ENCODE measurements at places on chromosomes 1 and 21.
A peak's percentile ranks its signal among the peaks of the same experiment; 100 is the strongest.

- no peak for DNase-seq
These were observed 52.7 kb upstream of the KIAA0040 start for GRCh38 chr1:175245324-175245723.

- DNase-seq, result no peak
These were observed 68.9 kb downstream of the RHOU start for GRCh38 chr1:228804173-228804572.

DNA sequence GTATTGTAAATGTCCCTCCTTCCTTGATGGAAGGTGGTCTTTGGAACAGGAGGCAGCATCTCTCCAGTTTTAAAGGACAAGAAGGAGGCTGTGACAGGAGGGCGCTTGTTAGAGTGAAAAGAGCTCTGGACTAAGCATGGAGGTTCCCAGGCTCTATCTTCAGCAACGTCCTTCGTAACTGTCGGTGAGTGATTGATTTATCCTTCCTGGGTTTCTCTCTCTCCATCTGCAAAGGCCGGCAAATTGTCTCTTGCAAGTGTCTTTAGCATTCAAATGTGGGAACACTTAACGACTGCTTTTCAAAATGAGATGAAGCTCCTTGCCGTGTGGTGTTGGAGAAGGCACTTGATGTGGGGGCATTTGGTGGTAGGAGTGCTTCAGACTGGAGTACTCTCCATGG is 15.2 kb downstream of the S100A11 start:
- DNase-seq, result no peak

GRCh38 chr1:183840140-183840539 is 35.2 kb downstream of the RGL1 start:
- no peak for DNase-seq

GRCh38 chr1:57848406-57848805 is 424.5 kb upstream of the DAB1 start:
- DNase-seq, result no peak

- DNase-seq, result no peak
These were observed 7.3 kb upstream of the FABP3 start for GRCh38 chr1:31380181-31380580.

DNA sequence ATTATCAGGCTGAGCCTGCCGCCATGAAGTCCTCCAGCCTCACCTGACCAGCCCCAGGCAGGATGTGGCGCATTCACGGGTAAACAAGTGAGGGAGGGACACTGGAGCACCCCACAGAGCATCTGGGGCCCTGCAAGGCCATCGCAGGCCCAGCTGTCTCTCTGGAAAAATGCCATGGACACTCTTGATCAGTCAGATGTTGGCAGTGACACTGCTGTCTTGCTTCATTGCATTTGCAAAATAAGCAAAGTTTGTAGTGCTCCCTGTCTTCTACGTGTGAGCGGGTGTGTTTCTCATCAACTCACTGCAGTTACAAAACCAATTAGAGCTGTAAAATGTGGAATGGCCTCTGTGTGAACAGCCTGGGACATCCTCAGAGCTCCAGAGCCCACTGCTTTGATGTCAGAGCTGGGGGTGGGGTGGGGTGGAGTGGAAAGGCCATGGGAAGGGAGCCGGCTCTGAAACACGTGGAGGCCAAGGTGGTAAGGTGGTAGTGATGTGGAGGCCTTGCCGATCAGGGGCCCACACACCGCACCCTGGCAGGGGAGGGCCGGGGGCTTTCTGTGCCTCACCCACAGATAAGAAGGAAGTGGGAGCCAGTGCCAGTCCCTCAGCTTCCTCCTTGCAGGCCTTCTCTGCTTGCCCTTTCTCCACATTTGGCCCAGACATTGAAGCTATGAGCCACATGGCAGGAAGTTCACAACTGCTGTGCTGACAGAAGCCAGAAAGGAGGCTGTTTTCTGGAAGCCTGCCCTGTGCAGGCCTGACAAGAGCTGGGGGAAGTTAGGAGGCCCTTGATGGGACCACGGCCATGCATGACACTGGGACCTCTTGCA is 254.9 kb downstream of the RHOU start:
- no peak for DNase-seq

- DNase-seq, result no peak
These were observed 10.7 kb downstream of the AK5 start for GRCh38 chr1:77292551-77292950.

DNA sequence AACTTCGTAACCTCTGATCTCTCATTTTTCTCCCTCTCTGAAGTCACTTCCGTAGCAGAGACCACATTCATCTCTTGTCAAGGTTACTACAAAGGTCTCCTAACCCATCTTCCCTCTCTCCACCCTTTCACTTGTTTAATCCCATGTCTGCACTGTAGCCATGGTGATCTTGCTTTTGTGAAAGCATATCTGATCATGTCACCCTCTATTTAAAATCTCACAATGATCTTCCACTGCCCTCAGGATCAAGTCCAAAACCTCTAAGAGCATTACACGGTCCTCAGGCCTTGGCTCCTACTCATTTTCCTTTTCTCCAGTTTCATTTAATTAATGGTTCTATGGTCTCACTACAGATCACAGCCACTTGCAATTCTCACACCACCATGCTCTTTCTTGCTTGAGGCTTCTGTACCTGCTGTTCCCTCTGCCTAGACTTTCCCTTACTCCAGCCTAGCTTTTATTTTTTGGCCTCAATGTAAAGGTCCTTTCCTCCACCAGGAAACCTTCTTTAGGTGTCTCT is 12.1 kb downstream of the ARHGEF11 start:
- DNase-seq, result no peak

DNA sequence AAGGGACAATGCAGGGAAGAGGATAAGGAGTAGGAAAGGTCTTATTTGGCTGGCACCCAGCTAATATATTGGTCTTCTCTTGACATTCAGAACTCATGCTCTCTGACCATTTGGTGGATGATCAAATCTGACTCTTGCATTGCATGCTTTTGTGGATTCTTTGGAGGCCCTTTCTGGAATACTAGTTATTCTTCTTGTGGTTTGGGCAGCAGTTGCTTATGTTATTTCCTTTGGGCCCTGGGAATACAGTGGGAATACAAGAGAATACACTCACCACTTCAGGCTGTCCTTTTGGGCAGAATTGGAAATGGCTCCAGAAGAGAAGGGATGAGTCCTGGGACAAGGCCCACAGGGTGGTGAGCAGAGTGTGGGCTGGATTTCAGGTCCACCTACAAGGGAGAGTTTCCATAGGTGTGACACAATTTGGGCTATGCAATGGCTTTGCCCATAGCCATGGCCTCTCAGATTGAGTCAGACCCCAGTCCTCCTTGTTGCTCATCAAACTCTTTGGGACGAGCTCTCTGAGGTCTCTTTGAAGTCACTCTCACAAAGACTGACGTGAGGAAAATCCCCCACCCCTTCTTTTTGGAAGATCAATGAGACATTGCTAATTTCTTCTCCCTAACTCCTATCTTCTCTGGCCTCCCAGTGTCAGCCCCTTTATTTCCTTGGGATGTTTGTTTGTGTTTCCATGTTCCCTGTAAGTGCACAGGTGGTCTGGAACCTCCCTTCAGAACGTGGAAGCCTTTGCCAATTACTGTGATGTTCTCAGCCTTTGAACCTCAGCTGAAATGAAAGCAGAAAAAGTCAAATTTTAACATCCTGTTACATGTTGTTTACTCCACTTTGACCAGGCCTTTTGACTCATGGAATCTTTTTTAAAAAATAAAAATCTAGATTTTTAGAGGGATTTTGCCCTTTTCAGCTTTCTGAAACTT is 19.4 kb downstream of the HSD11B1 start:
- DNase-seq, result peak; percentile 2

DNA sequence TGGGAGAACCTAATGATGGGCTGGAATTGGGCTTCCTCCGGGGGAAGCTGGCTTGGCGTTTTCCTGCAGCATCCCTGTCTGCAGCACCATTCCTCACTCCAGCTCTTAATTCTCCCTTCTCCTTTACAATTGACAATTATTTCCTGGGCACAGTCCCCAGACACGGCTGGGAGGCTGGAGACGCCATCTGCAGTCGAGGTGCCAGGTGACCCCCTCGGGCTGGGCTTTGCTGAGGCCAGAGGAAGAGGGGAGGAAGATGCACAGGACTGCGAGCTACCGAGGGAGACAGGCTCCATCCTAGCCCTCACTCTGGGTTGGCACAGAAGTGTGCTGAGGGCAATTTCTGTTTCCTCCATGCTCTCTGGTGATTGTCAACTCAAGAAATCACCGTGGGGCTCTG is 453.8 kb downstream of the PTPRU start:
- DNase-seq, result no peak

DNA sequence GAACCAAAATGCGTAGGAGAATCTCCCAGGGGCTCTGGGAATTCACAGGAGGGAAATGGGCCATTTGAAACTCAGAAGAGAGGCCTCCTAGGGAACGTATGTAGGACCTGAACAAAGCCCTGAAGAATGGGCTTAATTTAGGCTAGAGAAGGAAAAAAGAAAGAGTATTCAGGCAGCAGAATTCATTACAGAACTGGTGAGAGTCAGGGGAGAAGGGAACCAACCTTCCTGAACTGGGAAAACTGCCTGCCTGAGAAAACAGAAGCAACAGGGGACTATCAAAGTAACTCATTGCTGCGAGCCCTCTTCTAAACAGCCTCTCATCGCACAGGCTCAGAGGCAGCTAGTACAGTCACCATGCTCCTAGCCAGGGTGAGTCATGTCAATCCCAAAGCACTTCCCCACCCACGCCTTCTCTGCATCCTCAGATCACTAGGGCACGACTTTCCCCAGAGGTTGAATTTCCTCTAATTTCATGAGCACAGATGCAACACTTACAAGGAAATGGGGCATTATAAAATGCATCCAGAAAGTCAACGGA is 98.1 kb downstream of the ADSS2 start:
- DNase-seq, result no peak

DNA sequence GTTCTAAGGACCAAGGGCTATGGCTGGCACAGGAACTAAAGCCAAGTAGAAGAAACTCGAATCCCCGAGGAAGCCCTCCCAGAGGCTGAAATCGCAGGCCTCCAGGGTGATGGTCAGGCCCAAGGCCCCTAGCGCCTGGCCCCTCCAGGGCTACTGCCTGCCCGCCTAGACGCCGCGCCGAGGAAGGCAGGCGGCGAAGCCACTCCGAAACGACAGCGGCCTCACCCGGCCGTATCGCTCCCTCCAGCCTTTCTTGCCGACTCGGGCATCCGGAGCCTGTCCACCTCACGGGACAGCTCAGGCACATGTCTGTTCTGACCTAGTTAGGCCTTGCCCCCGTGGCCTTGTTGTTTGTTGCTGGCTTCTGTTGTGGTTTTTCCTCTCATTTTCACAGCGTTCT is 9.7 kb upstream of the LHX8 start:
- DNase-seq, result no peak

DNA sequence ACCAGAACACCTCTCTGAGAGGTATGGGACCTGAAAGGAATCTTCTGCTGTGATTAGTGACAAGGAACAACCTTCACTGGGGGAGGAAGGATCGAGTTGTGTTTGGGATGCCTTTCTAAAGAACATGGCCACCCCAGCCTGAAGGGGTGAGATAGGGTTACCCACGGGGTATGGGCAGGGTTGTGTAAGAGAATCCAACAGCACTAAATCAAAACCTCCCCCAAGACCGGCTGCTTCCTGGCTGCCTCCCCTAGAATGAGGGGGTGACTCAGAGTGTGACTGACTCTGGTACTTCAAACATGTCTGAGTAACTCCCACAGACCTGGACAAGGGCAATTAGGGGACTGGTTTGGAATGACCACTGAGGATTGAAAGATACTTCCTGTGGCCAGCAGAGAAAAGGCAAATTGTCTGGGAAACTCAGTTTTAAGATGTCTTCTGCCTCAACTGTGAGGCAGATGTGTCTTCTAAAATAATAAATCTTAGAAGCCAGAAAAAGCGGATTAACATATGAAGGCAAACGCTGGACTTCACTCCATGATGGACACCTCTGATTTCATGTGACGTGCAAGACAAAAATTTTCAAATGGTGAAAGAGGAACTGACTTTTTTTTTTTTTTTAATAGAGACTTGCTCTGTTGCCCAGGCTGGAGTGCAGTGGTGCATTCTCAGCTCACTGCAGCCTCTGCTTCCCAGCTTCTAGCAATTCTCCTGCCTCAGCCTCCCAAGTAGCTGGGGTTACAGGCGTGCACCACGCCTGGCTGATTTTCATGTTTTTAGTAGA is 6.7 kb upstream of the PTPN14 start:
- DNase-seq, result no peak

- no peak for DNase-seq
These were observed 39.1 kb downstream of the FBXO2 start for GRCh38 chr1:11615090-11615489.

GRCh38 chr1:5491207-5491904 is 500.9 kb downstream of the NPHP4 start:
- DNase-seq, result no peak

GRCh38 chr1:234658138-234658537 is 48.2 kb upstream of the IRF2BP2 start:
- no peak for DNase-seq

DNA sequence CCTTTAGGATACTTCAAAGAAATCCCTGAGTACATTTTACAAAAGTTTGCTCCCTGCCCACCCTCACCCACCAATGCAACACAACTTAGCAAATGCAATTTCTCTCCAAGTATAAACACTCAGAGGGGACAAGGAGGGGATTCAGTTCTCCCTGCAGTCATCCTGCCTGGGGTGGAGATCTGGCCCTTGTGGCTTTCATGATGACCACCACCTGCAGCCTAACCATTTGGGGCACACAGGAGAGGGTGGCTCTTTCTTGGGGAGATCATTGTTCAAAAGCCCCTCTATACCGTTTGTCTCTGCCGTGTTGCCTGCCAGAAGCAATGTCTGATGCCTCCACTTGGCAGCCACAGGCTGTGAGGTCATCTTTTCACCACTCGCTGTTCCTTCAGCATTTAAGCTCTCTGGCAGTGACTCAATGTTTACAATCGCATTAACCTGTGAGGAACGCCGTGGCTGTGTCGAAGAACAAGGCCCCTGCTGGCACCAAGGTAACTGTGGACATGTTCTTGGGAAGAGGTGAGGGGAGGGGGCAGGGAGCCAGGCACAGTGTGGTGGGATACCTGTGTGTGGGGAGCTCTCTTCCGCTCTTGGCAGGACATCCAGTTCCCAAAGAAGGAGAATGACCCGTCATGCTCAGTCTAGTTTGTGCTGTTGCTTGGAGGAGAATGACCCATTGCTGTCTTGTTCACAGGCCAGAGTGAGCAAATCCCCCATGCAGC is 103.9 kb upstream of the DUSP10 start:
- DNase-seq, result no peak

GRCh38 chr1:15850471-15851001 is 3.0 kb downstream of the SPEN start:
- DNase-seq, result no peak

DNA sequence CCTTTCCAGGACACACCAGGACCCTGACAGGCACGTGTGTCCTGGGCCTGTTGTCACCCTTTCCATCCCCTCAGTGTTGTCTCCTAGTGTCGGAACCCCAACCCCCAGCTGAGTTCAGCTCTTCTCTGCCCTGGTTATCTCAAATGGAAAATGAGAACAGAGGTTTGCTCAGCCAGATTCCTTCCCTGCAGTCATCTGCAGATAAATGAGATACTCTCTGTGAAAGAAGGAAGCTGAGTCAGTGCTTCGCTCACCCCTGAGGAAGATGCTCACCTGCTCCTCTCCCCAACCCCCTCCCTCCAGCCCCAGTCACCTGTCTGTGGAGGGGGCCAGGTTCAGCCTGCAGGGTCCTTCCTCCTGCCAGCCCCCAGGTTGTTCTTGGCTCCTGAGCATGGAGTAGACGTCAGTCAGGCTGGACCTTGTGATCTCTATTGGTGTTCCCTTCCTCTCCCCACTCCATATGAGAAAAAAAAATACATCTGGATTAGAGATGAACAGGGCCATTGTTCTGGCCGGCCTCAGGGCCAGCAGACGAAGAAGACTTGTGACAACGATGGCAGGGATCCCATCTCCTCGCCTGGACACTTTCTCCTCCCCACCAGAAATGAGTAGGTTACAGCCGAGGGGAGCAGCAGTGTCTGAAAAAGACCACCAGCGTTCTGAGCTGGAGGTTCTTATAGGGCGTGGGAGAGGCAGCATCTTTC is 20.9 kb downstream of the PHGDH start:
- no peak for DNase-seq

- DNase-seq, result no peak
These were observed 601 bp downstream of the UBE2G2 start for GRCh38 chr21:44800971-44801467.

Data from stimulated activated CD4-positive, alpha-beta T cell treated with anti-CD3 and anti-CD28 coated beads, Interleukin-1b, Interleukin-23, amount 100 ng/mL, for 4 hours (primary cell).